ENCODE measurements at places on chromosomes 6 and 20. TPM values are rescaled to one million over a fixed set of nuclear protein-coding genes. Genes with fewer than 3 reads are reported as not detected.

DNA sequence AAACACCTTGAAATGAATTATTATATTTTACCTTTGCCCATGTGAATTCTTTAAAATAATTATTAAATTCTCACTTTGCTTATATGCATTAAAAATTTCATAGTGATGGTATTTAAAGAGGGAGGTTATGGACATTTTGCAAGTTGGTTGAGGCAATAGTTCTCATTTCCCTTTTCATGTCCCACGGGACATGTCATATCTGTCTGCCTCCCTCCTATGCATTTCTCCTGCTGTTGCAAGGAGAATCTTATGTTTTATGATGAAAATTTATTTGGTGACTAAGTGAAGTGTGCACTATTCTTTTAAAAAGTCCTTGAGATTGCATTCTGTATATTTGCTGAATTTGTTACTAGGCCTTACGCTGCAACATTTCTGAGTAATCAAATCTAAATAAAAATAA is 67.2 kb downstream of the UTRN start:
- no peak for DNase-seq

The BTNL2 gene
- not detected for total RNA-seq

The ME1 gene
- 17.9 TPM for total RNA-seq

DNA sequence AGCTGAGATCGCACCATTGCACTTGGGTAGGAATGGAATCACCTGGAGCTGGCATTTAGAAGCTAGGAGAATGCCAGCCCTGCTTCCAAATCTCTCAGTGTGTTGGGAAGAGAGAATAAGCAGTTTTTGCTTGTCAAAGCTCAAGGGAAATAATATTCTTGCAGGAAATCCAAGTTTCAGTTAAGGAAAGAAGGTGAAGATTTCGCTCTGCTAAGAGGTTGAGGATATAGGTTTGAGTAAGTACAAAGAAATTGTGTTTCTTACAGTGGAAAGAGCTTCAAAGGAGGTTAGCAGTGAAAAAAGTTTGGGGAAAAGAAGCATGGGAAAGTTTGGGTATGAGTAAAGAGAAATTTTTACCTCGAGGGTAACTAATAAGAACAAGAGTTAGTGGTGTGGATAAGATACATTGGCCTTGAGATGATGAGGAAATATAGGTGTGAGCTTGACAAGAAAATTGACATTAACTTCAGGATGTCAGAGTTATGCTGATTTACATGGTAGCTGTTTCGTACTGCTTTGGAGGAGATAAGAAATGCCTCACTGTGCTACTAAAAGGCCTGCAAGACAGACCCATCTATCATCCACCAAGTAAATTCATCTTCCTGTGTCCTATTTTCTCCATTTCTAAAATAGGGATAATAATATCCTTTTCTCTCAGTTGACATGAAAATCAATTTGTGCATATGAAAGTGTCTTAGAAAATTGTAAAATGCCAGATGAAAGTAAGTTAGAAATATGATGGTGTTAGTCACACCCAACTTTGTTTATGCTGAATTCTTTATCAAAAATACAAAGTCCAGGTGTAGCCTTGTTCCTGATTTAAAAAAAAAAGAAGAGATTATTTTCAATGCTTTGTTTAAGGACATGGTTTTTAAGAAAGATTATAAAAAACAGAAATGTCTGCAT is 12.8 kb upstream of the HINT3 start:
- no peak for DNase-seq

DNA sequence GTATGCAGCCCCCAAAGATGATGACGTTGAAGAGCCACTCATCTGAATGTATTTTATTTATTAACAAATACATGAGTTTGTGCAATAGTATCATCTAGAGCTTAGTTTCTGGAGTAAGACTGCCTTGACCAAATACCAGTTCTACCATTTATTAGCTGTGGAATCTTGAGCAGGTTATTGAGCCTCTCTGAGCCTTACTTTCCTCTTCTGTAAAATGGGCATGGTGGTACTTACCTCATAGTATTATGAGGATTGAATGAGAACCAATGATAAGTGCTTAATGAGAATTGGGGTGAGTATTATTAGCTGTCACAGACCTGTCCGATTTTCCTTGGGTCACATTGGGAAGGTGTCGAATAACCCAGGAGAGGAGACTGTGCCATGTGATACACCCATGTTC is 164.2 kb upstream of the RNF24 start:
- DNase-seq = no peak

DNA sequence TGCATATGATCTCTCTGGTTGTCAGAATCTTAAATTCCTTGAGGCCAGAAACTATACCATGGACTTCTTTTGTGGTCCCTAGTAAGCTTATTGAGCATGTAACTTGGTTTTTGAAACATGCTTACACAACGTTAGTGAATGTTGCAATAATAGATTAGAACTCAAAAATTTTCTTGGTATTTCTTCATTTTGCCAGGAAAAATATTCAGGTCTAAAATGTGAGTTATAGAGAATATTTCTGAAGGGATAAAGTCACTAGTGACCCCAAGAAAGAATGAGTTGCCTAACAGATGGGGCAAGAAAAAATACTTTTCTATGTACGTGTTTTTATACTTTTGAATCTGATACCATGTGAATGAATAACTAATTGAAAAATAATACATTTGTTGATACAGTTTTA is 195.4 kb downstream of the TFAP2A start:
- no peak for DNase-seq

The SCUBE3 gene
- 5.2 TPM for total RNA-seq

The PSMG4 gene
- total RNA-seq = 8.8 TPM

- no peak for DNase-seq
Measured at GRCh38 chr6:133730881-133731280, 158.0 kb upstream of the TCF21 start.

- no peak for DNase-seq
Measured at GRCh38 chr6:31042806-31043205, 32.5 kb downstream of the MUC22 start.

The HLA-DQA1 gene
- total RNA-seq = 5.2 TPM

- no peak for DNase-seq
Measured at GRCh38 chr6:69584536-69584912, 212.3 kb downstream of the LMBRD1 start.

GRCh38 chr6:15213838-15214400 is 31.9 kb upstream of the JARID2 start:
- no peak for DNase-seq

- no peak for DNase-seq
Measured at GRCh38 chr20:4791121-4791520, 69.4 kb downstream of the PRND start.

The PPIL6 gene
- total RNA-seq = 1.2 TPM

The ZSCAN16 gene
- 1.9 TPM for total RNA-seq

DNA sequence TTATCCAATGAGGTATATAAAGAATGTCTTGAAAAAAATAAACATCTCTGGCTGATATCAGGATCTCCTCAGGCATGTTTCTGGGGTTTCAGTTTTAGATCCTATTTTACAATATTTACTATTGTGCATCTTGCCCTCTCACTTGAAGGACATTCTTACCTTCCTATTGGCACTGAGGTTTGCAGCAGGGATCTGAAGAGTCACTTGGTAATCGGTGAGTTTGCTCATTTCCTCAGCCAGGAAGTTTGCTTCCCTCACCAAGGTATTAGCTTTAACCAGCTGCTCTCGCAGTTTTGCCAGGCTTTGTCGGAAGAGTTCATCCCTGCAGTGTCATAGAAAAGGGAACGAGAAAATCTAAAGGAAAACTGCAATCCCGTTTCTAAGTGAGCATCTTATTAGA is 101.9 kb upstream of the NUP153 start:
- no peak for DNase-seq

- no peak for DNase-seq
Measured at GRCh38 chr6:107345393-107345792, 114.0 kb downstream of the PDSS2 start.

The PBOV1 gene
- total RNA-seq = not detected

DNA sequence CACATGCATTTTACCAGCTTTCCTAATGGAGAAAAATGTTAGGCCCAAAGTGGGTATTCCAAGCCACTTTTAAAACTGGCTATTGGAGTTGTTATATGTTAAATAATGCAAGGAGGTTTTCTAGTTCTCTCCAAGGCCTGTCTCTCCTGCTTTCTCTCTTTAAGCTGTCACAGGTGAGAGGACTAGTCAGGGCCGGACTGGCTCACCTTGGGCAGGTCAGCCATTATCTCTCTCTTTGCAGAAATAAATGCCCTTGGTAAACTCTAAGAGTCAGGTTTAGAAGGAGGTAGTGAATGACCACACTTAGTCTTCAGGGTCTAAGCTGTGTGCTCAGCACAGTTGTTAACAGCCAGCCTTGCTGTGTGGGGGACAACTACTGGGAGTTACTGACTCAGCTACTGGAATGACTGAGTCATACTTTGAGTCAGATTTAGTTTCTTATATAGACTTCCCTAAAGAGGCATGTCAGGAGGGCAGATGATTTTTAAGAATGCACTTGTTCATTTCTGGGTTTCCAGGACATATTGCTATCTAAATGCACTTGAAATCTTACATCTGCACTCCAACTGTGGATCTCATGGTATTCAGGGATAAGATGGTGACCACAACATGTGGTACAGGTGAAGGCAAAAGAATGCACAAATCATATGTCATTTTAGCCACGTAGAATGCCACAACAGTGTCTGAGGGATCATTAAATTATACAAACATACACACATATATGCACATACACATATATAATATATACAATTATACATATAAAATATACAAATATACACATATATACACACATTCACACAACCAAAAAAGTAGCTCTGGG is 719.4 kb downstream of the EPM2A start:
- DNase-seq = no peak

DNA sequence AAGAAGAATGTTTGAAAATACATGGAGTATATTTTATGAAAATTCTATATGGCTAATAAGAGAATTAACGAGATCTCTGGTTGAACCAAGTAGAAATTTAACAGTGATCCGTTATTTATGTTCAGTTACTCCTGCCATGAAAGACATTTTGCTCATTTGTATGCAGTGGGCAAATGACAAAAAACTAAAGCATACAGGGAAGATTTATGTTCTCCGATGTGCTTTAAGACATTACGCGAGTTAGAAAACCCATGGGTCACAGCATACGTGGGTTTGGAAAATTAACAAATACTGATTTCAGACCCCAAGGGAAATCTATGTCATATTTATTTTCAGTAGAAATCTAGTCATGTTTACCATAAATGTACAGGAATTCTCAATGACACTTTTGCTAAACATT is 90.1 kb downstream of the BMP5 start:
- no peak for DNase-seq

The ARFGEF3 gene
- 9.6 TPM for total RNA-seq

DNA sequence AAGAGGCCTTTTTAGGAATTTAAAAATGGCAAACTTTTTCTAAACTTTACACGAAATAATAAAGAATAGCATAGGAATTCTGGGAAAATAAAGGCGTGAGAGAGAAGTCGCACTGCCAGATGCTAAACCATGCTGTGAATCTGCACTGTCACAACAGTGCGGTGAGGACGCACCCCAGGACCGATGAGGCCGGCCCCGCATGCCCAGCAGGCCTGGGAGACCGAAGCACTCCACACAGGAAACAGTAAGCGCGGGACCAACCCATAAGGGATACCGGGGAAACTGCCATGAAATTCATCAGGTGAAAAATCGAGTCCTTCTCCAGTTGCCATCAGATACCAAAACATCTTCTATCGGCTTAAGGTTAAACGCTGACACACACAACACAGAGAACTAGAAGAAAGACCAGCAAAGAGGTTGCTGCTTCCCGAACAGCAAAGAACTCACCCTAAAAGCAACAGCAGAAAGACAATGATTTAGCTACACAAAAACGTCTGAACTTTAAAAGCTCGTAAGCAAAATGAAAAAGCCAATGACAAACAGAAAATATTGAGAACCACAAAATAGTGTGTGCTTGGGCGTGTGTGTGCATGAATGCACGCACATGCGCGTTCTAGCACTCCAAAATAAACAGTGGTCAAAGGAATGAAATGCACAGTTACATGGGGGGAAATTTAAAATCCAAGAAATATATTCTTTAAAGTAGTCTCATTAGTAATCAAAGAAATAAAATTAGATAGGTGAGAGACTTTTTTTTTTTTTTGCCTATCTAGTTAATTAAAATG is 15.4 kb downstream of the RAMACL start:
- DNase-seq = no peak

- no peak for DNase-seq
Measured at GRCh38 chr6:150245148-150245935, 102.5 kb downstream of the PPP1R14C start.

Measured in cardiac septum (tissue), 1 donor.